Urothelium cell line (cell line): ENCODE measurements at places on chromosomes 11 and 22.

DNA sequence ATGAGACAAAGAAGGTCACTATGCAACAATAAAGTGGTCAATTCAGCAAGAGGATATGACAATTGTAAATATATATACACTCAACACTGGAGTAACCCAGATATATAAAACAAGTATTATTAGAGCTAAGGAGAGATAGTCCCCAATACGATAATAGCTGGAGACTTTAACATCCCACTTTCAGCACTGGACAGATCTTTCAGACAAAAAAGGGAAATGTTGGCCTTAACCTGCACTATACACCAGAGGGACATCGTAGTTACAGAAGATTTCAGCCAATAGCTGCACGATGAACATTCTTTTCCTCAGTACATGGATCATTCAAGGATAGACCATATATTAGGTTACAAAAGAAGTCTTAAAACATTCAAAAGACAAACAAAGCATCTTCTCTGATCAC is 29.9 kb downstream of the PIWIL3 start:
- no peak for DNase-seq

GRCh38 chr11:34792814-34793258 is 123.3 kb downstream of the APIP start:
- no peak for DNase-seq

DNA sequence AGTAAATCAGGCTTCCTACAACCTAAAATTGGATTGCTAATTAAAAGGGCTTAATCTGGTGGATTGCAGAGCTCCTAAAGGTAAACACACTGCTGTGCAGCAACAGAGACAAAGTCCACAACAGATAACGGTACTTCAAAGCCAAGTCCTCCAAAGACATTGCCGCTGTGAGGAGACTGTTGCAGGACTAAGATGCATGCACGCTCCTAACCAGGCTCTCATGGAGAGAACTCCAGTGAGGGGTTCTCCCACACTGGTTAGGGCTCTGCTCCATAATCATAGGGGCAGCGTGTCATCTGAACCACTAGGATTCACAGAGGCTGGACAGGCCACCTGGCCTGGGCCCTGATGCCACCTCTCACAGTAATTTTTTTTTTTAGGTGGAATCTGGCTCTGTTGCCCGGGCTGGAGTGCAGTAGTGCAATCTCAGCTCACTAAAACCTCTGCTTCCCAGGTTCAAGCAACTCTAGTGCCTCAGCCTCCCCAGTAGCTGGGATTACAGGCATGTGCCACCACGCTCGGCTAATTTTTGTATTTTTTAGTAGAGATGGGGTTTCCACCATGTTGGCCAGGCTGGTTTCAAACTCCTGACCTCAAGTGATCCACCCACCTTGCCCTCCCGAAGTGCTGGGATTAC is 56.9 kb upstream of the ARFGAP3 start:
- no peak for DNase-seq

DNA sequence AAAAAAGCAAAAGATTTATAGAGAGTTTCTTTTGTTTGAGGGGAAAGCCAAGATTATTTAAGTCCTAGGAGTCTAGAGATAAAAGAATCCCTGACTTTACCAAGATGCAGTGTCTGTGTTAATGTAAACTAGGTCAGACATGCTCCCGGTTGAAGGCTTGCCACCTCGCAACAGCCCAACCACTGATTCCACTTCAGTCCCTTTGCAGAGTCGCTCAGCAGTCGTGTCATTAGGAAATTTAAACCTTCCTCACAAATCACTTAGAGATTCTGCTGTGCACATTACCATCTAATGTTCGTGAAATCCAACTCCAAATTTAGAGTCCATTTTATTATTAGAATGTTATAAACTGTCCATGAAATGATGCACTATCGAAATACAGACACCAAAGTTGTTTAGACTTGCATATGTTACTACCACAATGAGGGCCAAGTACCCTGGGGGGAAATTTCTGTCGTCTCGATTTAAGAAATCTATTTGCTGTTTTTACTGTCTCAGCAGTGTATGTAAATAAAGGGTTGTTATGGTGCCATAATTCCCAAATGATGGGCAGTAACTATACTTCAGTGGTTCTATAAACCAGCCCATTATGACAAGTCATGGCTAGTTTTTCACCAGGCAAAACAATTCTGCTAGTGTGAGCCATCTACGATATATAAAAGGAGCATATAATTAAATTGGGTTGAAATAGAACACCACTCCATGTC is 101.4 kb upstream of the MTNR1B start:
- DNase-seq: no peak

DNA sequence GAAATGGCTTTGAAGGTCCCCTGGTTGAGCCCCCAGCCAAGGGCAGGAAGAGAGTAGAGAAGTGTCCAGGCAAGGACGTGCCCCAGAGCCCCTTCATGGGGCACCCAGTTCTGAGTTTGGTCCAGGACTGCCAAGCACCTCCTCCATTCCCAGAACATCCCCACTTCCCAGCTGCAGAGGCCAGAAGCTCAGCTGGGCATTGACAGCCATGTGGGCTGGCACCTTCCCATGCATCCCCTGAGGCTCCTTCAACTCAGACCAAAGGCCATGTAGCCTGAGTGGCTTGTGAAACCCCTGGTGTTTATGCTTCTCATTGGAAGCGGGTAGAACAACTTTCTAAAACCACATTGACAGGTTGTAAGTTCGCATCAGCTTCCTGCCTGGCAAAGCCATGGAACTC is 789.6 kb downstream of the TBC1D22A start:
- DNase-seq: no peak

DNA sequence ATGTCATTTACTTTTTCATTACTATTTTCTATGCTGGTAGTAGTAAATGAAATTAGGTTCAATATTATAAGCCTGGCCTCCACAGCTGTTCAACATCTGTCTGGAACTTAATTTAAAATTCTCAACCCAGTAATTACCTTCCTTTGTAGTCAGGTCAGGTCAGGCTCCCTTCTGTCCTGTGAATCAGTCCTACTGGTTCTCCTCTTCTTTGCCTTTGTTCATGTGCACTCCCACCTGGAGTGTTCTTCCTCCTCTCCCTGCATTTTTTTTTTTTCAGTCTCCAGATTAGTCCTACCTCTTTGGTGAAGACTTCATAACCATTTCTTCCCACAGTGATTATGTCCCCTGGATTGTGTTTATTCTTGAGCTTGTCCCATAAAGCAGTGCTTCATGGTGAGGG is 67.9 kb downstream of the DKK3 start:
- DNase-seq: no peak

DNA sequence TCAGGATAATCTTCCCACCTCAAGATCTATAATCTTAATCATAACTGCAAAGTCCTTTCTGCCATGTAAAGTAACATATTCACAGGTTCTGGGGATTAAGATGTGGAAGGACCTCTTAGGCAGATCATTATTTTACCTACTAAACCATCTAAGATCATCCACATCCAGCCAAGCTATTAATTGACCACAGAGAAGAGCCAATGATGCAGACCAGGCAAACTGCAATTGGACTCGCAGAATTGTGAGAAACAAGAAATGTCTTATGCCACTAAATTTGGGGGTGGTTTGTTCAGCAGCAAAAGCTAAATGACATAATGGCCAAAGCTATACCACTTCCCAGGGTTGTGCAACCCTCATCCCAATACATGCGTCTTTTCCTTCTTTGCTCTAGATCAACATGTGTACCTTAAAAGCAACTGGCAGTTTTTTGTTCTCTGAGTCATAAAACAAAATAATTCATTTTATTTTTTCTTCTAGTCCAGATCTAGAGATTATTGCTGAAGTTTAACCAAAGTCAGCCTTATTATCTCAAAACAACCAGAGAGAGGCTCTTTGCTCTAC is 88.7 kb upstream of the CHRM4 start:
- DNase-seq: no peak

DNA sequence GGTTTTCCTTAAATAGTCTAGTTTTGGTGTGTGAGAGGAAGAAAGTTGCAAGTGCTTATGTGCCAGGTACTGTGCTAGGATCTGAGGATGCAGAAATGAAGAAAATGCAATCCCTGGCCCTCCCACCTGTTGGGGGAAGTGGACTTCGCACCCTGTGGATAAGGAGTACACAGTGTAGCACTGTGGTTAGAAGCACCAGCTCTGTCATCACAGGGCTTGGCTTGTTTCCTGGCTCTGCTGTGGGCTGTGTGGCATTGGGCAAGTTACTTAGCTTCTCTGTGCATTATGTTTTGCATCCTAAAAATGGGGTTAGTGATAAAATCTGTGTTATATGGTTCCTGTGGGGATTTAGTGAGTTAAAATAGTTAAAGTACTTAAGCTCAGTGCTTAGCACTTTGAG is 68.2 kb downstream of the ENDOD1 start:
- no peak for DNase-seq

- DNase-seq: peak; percentile 44
These were observed 38.0 kb downstream of the TMEM45B start for GRCh38 chr11:129853518-129854231.

DNA sequence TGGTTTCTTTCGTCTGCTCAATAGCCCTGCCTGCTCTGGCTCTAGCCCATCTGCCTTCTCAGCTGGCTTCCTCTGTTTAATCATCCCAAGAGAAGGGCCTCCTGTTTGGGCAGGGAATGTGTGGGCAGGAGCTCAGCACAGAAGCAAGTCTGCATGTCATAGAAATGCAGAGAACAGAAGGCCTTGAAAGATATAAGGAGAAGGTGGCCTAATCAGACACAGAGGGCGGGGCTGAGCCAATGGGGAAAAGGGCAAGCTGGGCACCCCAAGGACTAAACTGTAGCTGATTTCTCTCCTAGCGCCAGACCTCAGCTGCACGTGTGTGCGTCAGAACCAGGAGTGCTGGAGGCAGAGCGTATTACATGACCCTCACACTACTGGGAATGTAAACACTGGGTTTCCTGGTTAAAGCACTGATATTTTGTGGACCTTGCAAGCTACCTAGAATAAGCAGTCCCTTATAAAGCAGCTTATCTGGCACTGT is 7.6 kb upstream of the CCKBR start:
- no peak for DNase-seq

- no peak for DNase-seq
These were observed 33.8 kb downstream of the MMP13 start for GRCh38 chr11:102921587-102922220.

DNA sequence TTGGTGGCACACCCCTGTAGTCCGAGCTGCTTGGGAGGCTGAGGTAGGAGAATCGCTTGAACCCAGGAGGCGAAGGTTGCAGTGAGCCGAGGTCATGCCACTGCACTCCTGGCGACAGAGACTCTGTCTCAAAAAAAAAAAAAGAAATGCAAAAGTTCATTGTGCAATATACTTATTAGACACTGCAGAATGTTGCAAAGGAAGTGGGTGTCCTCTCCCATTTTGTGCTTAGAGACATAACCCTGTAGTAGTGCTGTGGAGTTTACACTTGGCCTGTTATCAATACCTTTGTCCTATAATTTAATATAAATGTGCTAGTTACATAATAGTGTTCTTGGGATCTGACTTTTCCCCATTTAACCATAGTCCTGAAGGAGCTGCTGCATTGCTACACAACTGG is 9.4 kb downstream of the BCL2L13 start:
- no peak for DNase-seq
